AG09319 (cell line): ENCODE measurements at places on chromosomes 13 and 19.

DNA sequence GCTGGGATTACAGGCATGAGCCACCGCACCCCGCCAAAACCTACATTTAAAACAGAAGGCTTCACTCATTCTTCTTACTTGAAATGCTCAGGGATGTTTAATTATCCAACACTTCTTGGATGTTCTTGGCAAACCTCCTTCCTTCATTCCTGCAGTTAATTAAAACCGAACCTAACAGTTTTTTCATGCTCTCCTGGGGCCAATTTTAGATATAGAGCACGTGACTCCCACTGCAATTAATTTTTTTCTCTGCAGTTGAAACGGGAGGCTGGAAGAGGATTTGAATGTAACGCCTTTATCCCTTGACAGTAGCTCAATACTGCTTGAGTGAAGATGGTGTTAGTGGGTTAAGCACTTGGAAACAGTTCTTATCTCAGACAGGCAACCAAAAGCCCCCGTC is 4.6 kb upstream of the ACTL9 start:
- no peak for DNase-seq

DNA sequence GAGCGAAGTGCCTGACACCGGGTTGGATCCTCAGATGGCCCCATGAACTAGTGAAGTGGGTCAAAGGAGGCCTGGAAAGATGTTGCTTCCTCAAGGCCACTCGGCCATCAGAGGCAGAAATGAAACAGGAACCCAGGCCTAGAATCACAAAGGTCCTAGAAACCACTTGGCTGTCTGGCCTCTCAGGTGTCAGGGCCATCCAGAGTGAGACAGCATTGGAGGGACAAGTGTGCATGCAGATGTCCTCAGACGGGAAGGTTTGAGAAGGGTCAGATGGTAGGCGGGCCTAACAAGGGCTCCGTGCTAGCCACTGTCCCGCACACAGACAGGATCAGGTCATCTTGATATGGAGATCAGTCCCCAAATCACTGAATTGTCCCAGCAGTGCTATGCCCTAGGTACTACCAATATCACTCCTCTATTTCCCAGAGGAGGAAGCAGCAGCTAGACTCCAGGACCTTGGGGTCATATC is 14.3 kb downstream of the CCDC97 start:
- no peak for DNase-seq

DNA sequence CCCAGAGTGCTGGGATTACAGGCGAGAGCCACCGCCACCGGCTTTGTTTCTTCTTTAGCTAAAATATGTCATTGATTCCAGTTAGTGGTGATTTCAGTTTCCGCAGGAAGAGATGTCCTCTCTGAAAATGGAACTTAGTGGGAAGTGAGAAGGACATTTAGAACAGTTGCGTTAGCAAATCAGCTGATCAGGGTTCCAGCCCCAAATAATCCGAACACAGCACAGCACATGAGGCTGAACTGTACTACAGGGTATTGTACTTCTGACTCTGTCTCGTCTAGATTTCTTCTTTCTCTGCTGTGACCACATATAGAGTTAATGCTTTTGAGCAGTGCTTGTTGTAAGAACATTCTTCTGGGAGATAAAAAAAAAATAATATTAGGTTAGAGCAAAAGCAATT is 314.4 kb downstream of the MYO16 start:
- DNase-seq: no peak

- no peak for DNase-seq
Observed at GRCh38 chr19:28333909-28334308, 879.0 kb downstream of the UQCRFS1 start.

GRCh38 chr19:47305309-47305751 is 4.3 kb upstream of the C5AR1 start:
- peak; percentile 92 for DNase-seq
